ENCODE measurements at places on chromosomes 13 and 19. TPM values are rescaled to one million over a fixed set of nuclear protein-coding genes. Genes with fewer than 3 reads are reported as not detected.

The CERS1 gene
- total RNA-seq: 0.24 TPM

The CFD gene
- total RNA-seq: 477 TPM

The TUBB4A gene
- total RNA-seq: 10.8 TPM

The VRK3 gene
- 22.2 TPM for total RNA-seq

The COX7A1 gene
- total RNA-seq: 3,311 TPM

The ZNF850 gene
- total RNA-seq: 3.7 TPM

The FFAR3 gene
- not detected for total RNA-seq

The KLK3 gene
- not detected for total RNA-seq

The EPS8L1 gene
- 0.83 TPM for total RNA-seq

The LCP1 gene
- total RNA-seq: 20.5 TPM

The F2RL3 gene
- 0.16 TPM for total RNA-seq

The SULT2B1 gene
- 0.22 TPM for total RNA-seq

The TLE2 gene
- 55.7 TPM for total RNA-seq

The MAG gene
- not detected for total RNA-seq

The SIAH3 gene
- not detected for total RNA-seq

The TEX101 gene
- not detected for total RNA-seq

The PLK5 gene
- total RNA-seq: not detected

The ZBTB32 gene
- total RNA-seq: not detected

The F10 gene
- total RNA-seq: 4.5 TPM
